ENCODE measurements at places on chromosomes 12 and 14. TPM values are rescaled to one million over a fixed set of nuclear protein-coding genes. Genes with fewer than 3 reads are reported as not detected.

DNA sequence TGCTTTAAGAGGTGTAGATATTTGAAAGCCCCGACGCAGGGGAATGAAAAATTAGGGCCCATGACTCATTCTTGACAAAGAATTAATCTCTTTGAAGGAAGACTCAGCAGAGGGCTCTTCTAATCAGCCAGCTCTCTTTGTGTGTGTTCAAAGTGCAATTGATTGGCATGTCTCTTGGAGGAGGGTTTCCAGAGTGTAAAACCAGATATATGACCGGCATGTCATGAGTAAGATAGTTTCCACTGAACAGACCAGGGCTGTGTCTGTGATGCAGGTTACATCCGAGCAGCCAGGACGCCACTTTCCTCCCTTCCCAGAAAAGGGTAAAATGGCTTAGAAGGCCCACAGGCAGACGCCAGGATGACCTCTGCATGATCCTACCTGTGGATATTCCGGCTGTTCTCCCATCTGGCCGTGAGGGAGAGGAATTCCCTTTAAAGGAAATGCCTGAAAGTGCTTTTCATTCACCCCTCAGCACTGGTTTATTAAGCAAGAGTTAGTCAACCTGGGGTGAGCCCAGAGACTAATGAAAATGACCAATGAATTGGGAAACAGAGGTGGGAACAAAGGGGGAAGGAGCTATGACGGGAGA is 7.2 kb upstream of the KRT75 start:
- peaks cover 7% of the 10 kb centered on the region for H3K27me3 ChIP-seq
- H3K4me3 ChIP-seq: no peak overlapping the region
- no peak for DNase-seq
- no peaks in the 10 kb centered on the region for H3K36me3 ChIP-seq
- H3K27ac ChIP-seq: no peak overlapping the region

Gene INHBE
- total RNA-seq: 17.0 TPM

Gene GPX2
- not detected for total RNA-seq

Gene GTF2A1
- 27.3 TPM for total RNA-seq

Gene SRGAP1
- 6.2 TPM for total RNA-seq

Data from SJCRH30 (cell line).